ENCODE measurements at places on chromosomes 3 and 15.

DNA sequence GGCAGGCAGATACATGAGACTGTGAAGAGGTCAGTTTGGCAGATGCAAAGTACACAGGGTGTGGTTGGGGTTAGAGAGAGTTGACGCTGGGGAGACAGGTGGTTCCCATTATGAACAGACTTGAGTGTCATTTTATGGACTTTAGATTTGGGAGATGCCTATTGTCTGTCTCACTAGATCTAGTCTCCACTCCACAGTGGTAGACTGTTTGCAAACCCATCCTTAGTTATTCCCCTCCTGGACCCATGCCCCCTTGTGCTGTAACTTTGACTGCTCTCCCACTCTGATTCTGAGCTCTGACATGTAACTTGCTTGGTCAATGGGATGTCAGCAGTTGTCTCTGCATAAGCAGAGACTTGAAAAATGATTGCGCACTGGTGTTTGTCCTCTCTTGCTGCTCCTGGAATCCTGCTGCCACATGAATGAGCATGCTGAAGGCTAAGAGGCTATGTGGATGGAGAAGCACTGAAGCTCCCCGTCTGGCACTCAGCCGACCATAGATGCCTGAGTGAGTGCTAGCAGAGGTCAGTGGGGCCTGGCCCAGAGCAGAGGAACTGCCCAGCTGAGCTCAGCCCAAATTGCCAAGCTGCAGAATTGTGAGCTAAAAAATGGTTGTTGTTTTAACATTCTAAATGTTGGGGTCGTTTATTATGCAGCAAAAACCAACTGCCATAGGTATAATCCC lies 88.2 kb downstream of the FAM43A start:
- no peak for DNase-seq

- DNase-seq, result peak; percentile 83
Measured at GRCh38 chr3:161220850-161221753, at the start of gene NMD3. TSS of gene NMD3 (plus strand) at chr3:161221311. CDS start at chr3:161222014, 703 bp downstream.

- DNase-seq, result no peak
Measured at GRCh38 chr3:154301561-154301960, 22.7 kb downstream of the DHX36 start.

DNA sequence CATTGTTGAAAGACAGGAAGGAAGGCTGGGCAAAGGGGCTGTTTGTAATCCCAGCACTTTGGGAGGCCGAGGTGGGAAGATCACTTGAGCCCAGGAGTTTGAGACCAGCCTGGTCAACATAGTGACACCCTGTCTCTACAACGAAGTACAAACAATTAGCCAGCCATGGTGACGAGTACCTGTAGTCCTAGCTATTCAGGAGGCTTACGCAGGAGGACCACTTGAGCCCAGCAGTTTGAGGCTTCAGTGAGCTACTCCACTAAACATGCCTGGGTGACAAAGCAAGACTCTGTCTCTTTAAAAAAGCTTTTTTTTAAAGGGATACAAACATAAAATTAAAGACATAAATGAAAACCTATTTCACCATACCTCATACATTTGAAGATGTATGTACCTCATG lies 11.1 kb downstream of the SERP1 start:
- no peak for DNase-seq

GRCh38 chr15:69435985-69436384 lies 16.6 kb upstream of the RPLP1 start:
- DNase-seq, result no peak

DNA sequence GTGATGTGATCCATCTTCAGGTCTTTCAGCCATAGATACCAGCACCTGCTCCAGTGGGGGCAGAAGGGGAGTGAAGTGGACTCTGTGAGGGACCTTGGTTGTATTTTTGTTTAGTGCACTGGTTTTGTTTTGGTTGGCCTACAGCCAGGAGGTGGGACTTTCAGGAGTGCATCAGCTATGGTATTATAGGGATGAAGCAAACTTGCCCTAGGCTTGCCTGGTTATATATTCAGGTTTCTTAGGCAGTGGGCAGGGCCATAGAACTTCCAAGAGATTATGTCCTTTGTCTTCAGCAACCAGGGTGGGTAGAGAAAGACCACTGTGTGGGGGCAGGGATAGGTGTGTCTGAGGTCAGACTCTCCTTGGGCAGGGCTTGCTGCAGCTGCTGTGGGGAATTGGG lies 337.3 kb upstream of the SGO1 start:
- no peak for DNase-seq

DNA sequence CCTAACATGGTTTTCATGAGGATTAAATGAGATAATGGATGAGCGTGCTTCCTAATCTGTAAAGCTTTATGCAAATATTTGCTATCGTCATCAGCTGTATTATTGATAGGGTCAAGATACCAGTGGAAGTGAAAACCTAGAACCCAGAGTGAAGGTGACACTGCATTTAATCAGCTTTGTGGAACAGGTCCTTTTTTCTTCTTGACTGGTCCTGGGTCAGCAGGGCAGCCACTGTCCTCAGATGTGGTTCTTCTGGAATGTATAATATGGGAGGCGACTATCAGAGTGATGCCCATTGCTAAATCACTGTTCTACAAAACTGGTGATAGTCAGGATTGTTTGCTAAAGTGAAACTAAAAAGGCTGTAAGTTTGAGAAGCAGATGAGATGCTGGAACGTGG lies 41.4 kb downstream of the SORD start:
- DNase-seq, result no peak

DNA sequence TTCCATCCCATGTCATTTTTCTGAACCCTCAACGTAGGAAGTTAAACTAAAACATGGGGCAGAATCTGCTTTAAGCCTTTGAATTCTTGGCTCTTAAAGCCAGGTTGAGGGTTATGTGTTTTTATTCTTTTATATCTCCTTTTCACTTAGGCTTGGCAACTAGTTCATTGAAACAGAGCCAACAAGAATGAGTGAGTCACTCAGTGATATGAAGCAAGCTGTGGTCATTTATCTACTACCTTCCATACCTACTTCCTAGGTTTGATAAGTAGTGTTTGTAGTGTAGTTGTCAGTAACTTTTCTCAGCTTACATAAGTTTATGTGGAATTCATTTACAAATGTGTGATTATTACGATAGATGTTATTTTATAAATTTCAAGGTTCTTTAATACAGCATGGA lies 67.4 kb downstream of the SNRPN start:
- DNase-seq, result no peak

- DNase-seq, result no peak
Measured at GRCh38 chr3:108292450-108292849, 3.9 kb upstream of the HHLA2 start.

DNA sequence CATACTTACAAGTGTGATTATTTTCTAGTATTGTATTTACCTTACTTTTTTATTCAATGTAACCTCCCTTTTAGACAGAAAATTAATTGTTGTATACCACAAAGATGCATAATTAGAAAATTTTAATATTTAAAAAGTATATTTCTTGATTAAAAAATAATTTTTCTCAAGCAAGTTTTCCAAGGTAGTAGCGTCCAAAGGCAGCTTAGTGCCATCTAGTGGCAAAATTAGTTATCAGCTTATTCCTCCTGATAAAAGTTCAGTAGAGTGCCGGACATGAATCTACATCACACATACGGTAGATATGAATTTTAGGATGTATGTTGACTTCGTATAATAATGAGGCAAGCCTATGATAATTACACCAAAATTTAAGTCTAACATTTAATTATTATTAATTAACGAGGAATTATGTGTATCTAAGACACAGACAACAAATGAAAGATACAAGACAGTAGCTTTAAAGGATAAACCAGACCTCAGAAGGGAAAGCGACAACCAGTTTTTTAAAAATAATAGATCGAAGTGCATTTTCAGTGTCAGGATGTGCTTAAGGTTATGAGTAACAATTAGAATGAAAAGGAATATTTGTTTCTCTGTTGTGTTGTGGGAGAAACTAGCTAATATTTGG lies 405.9 kb downstream of the ROBO1 start:
- peak; percentile 44 for DNase-seq

DNA sequence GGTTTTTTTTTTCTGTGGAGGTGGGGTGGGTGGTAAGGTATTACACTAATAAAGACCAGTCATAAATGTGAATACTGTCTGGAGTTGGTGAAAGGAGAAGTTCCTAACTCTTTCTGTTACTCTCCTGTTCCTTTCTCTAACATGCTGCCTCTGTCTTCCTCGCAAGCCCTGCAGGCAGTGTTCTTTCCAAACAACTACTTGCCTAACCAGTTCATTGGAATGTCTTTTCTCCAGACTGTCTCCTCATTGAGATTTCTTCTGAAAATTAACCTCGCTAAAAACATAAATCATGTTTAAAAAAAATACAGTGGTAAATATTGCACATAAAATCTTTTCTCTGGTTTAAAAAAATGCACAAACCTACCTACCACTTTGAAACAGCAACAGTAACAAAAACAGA lies 135.2 kb downstream of the TP63 start:
- DNase-seq, result no peak

GRCh38 chr3:154085799-154086198 lies 35.4 kb upstream of the ARHGEF26 start:
- no peak for DNase-seq

GRCh38 chr15:59545573-59545972 lies 66.0 kb upstream of the GCNT3 start:
- no peak for DNase-seq

- DNase-seq, result no peak
Measured at GRCh38 chr15:94028809-94029208, 202.6 kb upstream of the MCTP2 start.

- DNase-seq, result no peak
Measured at GRCh38 chr3:11386465-11387113, 114.4 kb downstream of the ATG7 start.

DNA sequence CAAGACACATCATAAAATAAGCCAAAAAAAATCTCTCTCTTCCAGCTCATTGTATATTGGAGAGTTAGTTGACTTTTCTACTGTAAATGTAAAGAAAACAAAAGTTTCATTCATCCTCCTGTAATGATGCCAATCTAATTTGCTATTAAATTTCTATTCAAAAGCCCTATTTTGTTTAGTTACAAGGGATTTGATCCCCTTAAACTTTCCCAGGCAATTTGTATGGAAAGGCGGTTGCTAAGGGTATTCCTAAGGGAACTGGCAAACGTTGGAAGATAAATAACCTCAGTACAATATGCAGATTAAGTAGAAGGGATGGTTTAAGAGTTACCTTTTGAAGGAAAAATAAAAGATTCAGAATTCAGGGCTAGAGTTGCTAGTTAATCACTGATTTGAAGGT lies 352.7 kb downstream of the TIGIT start:
- DNase-seq, result no peak

DNA sequence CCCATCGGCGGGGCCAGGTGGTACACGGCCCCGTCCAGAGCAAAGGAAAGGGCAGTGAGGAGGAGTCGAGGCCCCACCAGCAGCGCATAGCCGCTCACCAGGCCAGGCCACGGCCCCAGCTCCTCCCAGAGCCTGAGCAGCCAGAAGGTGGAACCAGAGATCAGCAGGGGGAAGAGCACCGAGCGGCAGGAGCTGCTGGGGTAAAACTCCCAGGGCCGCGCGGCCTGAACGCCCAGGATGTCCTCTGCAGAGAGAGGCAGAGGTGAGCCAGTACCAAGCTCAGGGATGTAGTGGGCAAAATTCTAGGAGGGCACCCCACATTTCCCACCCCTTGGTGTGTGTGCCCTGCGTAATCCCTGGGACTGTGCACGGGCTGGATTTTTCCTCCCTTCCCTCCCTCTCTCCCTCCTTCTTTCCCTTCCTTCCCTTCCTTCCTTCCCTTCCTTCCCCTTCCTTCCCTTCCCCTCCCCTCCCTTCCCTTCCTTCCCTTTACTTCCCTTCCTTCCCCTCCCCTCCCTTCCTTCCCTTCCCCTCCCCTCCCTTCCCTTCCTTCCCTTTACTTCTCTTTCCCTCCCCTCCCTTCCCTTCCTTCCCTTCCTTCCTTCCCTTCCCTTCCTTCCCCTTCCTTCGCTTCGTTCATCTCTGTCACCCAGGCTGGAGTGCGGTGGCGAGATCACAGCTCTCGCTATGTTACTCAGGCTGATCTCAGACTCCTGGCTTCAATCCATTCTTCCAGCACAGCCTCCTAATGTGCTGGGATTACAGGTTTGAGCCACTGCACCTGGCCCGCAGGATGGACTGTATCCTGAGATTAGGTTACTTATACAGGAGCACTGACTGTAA lies 6.3 kb upstream of the NCBP2 start:
- DNase-seq, result no peak

- no peak for DNase-seq
Measured at GRCh38 chr15:25847051-25847450, 16.1 kb downstream of the ATP10A start.

DNA sequence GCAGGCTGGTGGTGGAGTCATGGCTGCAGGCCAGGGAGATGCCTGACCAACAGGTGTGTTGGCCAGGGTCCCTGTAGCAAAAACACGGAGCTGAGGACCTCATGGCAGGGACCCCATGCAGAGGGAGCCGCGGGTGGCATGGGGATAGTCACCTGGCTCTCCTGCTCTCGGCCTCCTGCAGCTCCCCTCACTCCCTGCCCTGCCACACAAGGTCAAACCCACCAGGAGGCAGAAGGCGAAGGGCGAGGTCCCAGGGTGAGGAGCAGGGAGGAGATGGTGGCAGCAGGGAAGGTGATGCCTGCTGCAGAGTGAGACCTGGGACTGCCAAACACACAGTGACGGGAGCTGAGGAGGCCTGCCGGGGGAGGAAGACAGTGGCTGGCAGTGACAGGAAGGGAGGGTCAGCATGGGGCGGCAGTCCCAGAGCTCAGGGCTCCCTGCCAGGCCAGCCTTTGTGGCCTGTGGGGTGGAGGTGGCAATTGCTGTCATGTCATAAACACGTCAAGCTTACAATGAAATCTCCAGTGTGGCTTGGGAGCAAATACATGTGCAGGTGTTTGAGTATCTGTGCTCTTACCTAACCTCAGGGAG lies 144.3 kb downstream of the TJP1 start:
- DNase-seq, result no peak

GRCh38 chr15:34789326-34789725 lies 6.0 kb downstream of the ACTC1 start:
- no peak for DNase-seq

DNA sequence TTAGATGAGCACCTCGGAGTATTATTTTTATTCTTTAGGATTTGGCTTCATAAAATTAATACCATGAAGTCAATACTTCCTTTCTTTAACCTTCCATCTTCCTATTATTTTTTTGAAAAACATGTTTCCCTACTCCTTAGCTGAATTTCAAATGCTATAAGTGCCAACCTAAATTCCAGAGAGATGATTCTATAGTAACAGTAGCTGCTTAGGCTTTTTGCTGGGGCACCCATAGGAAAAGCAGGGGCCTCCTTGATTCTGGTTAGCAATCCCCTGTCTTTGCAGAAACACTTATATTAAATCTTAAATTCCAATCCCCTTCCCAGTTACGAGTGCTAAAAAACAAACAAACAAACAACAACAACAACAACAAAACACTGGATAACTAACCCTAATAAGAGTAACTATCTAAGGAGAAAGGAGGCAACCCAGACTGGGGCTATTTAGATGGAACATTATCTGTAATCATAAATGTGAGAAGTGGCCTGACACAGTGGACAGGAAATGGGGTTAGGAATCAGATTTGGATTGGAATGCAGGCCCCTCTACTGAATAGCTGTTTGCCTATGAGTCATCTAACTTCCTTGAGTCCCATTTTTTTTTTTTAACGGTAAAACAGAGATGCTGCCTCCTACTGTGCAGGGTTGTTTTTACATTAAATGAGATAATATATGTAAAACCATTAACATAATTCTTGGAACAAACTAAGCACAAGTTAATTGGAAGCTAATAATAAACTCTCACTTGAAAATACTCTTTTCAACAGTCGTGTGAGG lies 148.1 kb downstream of the WDR72 start:
- peak; percentile 89 for DNase-seq

Measured in kidney capillary endothelial cell (primary cell).